ENCODE measurements at places on chromosomes 2 and 18. TPM values are rescaled to one million over a fixed set of nuclear protein-coding genes. Genes with fewer than 3 reads are reported as not detected.

DUSP2 gene
- polyA plus RNA-seq, result 8.5 TPM

ANKRD30BL gene
- 4.6 TPM for polyA plus RNA-seq

SLC9A4 gene
- polyA plus RNA-seq, result 0.12 TPM

EVA1A gene
- polyA plus RNA-seq, result 1.1 TPM

STK39 gene
- 64.0 TPM for polyA plus RNA-seq

ATP6V1B1 gene
- 0.40 TPM for polyA plus RNA-seq

CAVIN2 gene
- polyA plus RNA-seq, result 15.1 TPM

HOXD12 gene
- not detected for polyA plus RNA-seq

TMEM200C gene
- polyA plus RNA-seq, result 8.6 TPM

COL5A2 gene
- polyA plus RNA-seq, result 73.0 TPM

GCG gene
- not detected for polyA plus RNA-seq

SERPINB5 gene
- polyA plus RNA-seq, result not detected

INHBB gene
- 10.2 TPM for polyA plus RNA-seq
